Astrocyte of the spinal cord (primary cell): ENCODE measurements at places on chromosomes 3 and 15.

- DNase-seq = no peak
These were observed 127.6 kb upstream of the MEF2A start for GRCh38 chr15:99438224-99438585.

GRCh38 chr3:66276705-66277274 lies 56.0 kb downstream of the SLC25A26 start:
- DNase-seq = peak; percentile 87

- DNase-seq = no peak
These were observed 95.5 kb downstream of the ST6GAL1 start for GRCh38 chr3:187025656-187026316.

DNA sequence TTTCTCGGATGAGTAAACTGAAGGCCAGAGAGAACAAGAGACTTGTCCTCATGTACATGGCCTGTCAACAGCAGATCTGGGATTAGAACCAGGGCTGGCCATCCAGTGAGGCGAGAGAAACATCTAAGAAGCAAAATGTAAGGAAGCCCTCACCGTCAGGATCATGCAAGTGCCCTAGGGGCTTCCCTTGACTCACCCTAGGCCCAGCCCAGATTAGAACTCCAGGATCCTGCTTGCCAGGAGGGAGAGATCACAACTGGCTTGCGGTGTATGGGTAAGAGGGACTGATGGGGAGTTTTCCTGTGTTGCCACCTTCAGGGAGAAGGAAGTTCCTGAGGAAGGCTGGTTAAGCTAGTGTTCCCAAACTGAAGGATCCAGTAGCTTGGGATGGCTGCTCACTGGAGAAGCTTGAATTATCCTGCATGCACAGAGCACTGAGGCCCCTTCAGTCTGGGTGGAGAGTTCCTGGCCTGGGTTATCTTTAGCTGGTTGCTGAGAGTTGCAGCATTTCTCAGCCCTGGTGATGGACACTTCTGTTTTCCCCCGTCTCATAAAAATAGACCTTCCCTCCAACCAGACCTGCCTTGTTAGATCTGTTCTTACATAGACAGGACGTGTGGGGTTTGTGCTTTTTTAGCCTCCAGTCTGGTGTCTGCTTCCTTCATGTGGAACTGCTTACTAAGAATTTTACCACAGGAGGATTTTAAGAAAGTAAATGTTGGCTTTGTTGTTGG lies 28.2 kb upstream of the XIRP1 start:
- DNase-seq = no peak

DNA sequence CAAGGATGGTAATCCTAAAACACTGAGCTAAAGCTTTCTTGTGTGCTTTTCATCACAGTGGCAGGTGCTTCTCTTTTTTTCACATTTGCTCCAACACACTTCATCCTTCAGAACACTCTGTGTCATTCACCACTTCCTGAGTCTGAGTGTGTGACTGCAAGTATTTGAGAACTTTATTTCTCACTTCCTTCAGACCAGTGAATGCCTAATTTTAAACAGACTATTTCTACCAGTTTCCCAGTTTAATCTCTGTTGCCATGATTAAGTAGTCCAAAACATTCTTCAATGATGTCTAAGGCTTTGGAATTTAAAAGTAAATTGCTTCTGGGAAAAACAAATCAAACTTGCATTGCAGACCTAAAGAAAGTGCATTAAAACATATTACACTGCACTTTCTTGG lies 541.2 kb downstream of the RBMS3 start:
- peak; percentile 69 for DNase-seq

DNA sequence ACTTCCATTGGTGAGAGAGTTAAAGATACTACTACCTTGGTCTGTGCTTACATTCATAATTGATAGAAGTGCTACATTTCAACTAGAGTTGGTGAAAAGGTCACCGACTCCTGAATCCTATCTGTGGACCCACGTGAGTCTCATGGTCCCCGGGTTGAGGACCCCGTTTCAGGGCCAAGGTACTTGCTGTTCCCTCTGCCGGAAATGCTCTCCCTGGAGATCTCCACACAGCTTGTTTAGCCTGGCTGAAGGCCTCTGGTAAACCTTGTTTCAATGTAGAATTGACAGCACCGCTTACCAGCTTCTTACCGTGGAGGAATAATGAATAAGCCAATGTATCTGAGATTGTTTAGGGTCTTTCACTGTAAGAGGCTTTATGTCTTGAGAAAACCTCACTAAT lies 226.0 kb upstream of the GOLGA6L4 start:
- DNase-seq = no peak

- no peak for DNase-seq
These were observed 223.8 kb downstream of the ADAMTS9 start for GRCh38 chr3:64463981-64464380.

GRCh38 chr15:98980899-98981228 lies 26.7 kb downstream of the PGPEP1L start:
- DNase-seq = no peak

DNA sequence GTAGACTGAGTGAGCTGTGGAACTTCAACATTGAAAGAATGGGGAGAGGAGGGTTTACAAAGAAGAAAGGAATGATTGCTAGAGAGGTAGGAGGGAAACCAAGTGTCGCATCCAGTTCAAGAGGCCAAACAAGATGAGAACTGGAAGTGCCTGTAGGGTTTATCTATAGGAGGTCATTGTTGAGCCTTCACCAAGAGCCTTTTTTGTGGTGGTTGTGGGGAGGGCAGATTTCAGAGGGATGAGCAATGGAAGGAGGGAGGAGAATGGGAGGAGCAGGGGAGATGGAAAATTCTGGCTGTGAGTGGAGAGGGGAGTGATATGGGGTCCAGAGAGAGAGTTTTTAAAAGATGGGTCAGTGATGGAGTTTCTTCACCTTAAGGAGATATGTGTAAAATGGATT lies 8.5 kb downstream of the PDIA5 start:
- DNase-seq = no peak

GRCh38 chr15:80450811-80451321 lies 46.7 kb downstream of the ARNT2 start:
- peak; percentile 92 for DNase-seq

DNA sequence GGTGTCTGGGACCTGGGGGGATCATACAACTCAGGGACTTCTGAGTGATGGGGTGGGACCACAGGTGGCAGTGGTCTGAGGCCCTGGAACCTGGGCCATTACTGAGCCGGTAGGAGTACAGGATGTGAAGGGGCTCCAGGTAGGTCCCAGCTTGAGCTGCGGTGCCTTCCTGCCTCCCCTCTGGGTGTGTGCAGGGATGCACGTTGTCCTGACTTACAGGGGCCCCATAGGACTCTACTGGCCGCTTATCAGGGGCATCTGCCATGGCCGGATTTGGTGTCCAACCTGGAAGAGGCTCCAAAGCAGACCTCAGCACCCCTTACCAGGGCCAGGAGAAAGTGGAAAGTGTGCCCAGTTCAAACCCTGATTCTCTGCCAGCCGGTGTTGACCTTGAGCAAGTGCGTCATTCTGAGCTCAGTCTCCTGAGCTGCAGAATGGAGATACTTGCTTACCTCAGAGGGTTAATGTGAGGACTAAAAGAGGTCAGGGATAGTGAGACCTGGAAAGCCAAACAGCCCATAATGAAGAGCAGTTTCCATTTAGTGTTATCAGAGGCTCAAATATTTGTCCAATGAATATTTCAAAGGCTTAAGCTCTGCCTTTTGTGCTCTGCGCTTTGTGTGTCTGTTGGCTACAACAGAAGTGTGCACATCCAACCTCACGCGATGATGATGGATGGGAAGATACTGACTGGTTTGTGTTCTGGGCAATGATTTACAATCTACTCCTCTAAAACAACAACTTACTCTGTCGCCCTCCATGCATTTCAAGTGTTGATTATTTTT lies 35.4 kb upstream of the ESYT3 start:
- no peak for DNase-seq

DNA sequence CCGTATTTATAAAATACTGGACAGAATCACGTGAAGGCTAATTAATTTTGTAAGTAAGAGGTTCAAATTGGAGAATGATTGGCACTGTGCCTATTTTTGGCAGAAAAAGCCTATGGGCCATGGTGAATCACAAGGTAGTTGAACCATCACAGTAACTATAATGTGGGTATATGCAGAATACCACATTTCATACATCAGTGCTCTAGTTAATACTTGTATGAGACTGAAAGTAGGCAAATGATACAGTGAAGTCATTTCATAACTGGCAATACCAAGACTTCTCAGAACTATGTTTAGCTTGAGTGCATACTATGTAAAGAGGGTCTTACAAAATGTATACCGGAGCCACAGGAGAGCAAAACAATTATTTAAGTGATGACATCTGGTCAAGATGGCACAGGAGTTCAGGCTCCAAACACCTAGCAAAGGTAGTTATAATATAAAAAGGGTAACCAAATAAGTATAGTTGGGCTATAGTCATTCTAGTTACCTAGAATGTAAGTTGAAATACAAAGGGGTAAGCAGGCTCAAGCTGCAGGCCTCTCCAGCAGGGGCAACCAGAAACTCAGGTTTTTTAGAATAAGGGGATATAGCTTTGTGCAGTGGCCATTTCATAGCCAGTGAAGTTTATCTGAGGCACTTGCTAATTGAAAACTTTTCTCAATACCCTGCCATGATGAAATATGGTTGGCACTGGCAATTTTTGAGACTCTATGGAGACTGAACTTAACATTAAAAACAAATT lies 19.1 kb downstream of the GPR160 start:
- DNase-seq = no peak

- DNase-seq = no peak
These were observed 240.2 kb upstream of the IL12A start for GRCh38 chr3:159748425-159748824.
